RWPE1 (cell line): ENCODE measurements at places on chromosomes 7 and 10.

- DNase-seq, result peak; percentile 33
These were observed 12.5 kb downstream of the HABP2 start for GRCh38 chr10:113565364-113565763.

DNA sequence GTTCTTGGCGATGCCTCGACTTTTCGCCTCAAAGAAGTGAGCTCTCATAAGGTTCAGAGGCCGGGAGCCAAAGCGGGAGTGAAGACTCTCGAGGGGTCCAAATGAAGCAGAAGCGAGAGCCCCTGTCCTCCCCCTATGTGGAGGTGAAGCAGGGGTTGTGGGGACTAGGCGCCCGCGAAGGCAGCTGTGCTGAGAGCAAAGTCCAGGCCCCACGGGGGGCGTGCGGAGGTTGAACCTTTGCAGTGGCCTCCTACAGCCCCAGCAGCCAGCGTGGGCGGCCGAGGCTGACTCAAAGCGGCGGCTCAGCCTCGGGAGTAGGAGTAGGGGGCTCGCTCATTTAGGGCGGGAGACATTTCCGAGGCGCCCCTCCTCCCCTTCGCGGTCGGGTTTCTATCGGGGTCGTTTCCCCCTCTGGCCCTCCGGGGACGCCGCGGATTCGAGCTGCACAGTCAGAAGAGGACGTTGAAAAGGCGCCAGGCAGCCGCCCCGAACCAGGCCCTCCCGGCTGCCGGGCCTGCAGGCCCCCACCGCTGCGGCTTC, 553 bp upstream of the ADD3 start:
- peak; percentile 28 for DNase-seq

DNA sequence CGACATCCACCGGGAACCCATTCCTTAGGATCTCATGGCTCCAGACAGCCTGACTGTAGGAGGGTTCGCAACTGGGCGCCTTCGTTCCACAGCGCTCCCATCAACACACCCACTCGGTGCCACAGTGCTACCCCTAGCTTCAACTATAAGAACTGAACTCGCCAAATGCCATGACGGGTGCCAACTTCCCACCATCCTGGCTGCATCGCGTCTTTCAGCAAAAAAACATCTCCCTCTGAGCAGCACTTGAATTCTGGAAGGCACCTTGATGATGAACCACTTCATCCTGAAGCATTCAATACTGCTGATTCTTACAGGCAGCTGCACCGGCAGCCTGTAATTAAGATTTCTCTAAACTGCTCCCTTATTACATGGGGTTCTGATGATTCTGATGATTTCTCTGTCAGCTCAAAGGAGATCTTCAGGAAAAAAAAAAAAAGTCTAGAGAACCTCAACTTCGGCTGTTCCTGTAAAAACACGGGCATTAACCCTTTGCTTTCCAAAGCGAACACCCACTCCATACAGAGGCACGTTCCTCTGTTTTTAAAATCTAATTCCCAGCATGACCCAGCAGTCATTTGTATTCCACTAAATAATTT, 1.3 kb downstream of the CYTH3 start:
- DNase-seq, result peak; percentile 75

GRCh38 chr10:3982746-3983442, 197.9 kb upstream of the KLF6 start:
- no peak for DNase-seq

- DNase-seq, result no peak
These were observed 704 bp upstream of the ANTXRL start for GRCh38 chr10:46285966-46286620.

DNA sequence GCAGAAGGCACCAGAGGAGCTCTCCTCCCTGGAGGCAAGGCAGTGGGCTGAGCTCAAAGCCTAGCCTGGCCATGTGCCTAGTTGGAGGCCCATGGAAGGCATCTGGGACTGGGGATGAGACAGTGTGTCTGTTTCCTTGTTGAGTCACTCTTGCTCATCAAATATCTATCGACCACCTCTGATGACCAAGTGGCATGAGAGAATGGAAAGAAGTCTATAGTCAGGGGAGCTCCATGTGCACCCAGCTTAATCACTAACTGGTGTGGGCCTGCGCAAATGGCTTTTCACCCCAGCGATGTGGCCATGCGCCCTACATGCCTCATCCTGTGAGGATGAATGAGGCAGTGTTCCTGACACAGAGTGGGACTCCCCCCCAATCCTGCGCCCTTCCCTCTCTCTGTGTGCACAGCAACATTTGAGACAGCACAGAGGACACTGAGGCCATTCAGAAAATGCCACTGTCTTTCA, 229.9 kb downstream of the RPS24 start:
- no peak for DNase-seq

DNA sequence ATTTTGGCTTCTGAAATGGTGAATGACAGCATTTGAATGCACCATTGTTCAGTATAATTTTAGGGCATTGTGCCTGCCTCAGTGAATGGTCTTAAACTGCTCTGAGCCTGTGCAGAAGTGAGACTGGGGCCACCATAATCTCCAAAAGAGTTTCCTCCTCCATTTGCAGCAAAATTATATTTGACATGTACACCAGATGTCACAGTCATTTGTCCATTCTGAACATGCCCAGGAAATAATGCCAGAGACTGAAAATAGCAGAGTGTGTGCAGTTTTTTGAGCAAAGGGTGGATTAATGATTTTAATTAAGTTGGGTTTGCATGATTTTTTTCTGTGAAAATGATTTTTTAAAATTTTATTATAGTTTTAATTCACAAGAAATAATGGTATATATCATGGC, 26.4 kb upstream of the SLC35B4 start:
- no peak for DNase-seq

- no peak for DNase-seq
These were observed 171.9 kb downstream of the SRPK2 start for GRCh38 chr7:105216786-105217185.

- no peak for DNase-seq
These were observed 114.5 kb upstream of the IMMP2L start for GRCh38 chr7:111676811-111677210.

DNA sequence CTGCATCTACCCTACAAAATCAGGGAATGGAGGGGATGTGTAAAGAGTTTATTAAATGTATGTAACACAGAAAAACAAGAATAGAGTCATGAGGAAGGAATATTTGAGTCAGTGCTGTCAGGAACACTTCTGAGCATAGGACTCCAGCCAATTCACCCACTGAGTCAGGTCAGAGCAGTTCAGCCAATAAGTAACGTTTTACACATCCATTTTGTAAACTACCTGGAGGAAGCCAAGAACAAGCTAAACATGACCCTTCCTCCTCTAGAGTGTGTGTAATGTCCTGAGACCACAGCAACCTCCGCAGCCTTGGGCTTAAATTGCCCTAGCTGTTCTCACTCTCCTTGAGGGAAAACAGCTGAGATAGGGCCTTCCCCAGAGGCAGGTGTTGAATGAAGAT, 691.5 kb upstream of the LRRN3 start:
- no peak for DNase-seq

DNA sequence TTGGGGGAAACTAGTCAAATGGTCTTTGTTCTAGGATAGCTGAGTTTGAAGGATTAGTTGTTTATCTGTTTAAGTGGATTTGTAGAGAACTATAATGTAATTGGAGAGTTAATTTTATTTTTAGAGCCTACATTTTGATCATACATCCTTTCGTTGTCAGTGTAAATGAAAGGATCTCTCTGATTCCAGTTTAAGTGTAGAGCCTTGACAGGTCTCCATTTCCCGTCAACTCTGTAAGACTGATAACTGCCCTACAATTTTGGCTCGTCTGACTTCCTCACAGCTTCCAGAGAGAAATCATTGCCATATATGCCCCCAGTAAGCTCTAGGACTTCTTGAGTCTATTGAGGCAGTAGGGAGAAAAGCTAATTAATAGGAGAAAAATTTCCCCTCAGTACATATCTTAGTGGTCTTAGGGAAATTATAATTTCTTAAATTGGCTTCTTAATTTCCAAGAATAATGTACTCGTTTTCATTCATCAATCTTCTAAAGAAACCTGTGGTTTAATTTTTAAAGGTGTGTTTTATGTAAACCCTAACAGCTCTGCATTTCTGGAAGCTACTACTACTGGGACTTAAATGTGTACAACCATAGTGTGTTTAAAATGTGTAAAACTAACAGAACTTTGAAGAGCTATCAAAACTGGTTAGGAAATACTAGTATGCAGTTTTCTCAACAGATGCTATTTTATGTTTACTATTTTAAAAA, 3.8 kb downstream of the KMT2E start:
- no peak for DNase-seq

GRCh38 chr7:114405427-114405826, 9.2 kb upstream of the FOXP2 start:
- DNase-seq, result peak; percentile 15

DNA sequence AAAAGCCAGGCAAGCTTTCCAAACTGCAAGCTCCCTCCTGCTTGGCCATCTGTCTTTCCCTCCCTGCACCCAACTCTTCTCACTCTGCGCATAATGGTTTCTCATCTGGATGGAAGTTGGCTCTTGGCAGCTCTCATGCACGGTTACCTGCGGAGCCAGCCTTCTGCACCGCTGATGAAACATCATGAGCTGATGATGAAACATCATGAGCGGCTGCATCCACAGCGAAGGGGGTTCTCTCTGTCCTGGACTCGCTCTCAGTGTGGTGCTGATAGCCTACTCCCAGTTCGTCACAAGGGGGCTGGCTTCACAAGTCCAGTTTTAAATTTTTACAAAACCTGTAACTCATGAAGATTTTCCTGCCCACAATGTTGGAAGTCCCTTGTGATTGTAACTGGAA, 457.5 kb downstream of the ACTR3B start:
- no peak for DNase-seq

- DNase-seq, result no peak
These were observed 33.8 kb upstream of the LOXL4 start for GRCh38 chr10:98301664-98302319.

- DNase-seq, result no peak
These were observed 179.6 kb downstream of the ZMYND11 start for GRCh38 chr10:314871-315270.

GRCh38 chr7:158101821-158102450, 485.7 kb downstream of the PTPRN2 start:
- DNase-seq, result no peak

GRCh38 chr7:28088901-28089714, 91.5 kb downstream of the JAZF1 start:
- DNase-seq, result no peak

DNA sequence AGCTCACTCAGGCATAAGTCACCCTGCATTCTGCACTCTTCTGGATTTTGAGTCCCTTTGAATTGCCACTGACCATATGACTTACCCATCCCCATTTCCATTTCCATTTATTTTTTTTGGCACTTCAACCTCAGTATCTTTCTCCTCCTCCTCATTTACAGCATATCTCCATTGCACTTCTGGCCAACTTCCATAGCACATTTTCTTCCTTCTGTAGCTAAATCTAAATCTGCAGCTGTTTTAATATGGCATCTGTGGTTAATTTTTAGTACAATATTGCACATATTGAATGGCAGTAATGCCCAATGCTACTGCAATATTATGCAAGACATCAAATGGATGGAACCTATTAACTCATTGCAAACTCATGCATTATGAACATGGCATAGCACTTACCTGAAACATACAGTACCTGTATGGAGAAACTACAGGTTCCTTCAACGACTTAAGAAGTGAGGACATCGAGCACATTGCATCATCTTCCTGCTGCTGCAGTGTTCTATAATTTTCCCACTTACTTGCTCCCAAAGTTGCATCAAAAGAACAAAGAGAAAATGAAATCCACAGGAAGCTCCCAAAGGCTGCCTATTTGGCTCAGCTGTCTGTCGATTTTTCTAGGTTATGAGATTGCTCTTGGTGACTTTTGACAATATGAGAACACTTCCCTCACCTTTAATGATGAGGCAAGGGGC, 55.7 kb downstream of the LRRTM3 start:
- DNase-seq, result no peak

DNA sequence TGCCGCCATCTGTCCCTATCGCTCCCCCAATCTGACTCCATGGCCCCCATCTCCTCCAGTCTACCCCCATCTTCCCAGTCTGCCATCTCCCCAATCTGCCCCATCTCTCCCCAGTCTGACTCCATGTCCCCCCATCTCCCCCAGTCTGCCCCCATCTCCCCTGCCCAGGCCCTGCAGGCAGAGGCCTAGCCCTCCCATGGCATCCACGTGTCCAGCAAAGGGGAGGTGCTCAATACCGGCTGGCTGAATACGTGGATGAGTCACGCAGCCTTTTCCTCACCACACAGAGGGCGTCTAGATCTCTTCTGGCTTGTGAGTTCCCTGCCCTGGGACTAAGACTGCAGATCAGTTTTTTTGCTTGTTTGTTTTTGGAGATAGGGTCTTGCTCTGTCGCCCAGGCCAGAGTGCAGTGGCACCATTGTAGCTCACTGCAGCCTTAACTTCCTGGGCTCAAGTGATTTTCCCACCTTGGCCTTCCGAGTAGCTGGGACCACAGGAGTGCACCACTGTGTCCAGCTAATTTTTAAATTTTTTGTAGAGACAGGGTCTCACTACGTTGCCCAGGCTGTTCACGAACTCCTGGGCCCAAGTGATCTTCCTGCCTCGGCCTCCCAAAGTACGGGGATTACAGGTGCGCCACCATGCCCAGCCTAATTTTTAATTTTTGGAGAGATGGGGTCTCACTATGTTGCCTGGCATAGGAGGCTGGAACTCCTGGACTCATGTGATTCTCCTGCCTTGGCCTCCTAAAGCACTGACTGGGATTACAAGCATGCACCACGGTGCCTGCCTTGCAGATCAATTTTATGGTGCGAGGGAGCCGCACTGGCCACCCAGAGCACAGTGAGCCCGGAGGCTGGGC, 15.3 kb upstream of the GPR146 start:
- DNase-seq, result peak; percentile 96

GRCh38 chr7:35721288-35721687, 26.4 kb upstream of the HERPUD2 start:
- no peak for DNase-seq

DNA sequence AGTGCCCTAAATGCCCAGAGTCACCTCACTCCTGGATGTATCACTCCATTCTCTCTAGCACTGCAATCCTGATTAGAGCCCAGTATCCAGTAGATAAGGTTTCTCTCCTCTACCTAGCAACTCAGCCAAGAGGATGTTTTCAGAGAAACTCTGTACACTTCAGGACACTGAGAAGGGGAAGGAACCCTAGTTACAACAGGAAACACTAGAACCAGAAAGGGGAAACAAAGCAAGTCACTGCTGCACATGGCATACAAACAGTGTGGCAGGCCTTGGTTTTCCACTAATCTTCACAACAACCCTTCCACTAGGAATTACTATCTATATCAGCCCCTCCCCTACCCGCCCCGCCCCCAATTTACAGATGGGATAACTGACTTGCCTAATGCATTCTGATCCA, 1.6 kb downstream of the FAM204A start:
- DNase-seq, result no peak

GRCh38 chr7:1078985-1079384, 8.9 kb upstream of the GPER1 start:
- DNase-seq, result no peak

- no peak for DNase-seq
These were observed 39.8 kb downstream of the ITPRID1 start for GRCh38 chr7:31553661-31554081.

GRCh38 chr7:129327076-129327475, 102.2 kb downstream of the AHCYL2 start:
- no peak for DNase-seq

GRCh38 chr10:124962421-124962820, 20.5 kb downstream of the ZRANB1 start:
- DNase-seq, result no peak

GRCh38 chr10:90652519-90652918, 205.3 kb downstream of the HTR7 start:
- peak; percentile 24 for DNase-seq

- no peak for DNase-seq
These were observed 45.4 kb downstream of the CTNNA3 start for GRCh38 chr10:67650558-67650957.

GRCh38 chr10:78053211-78053868, 19.7 kb downstream of the RPS24 start:
- DNase-seq, result no peak
